ENCODE measurements at places on chromosomes 4 and X. TPM values are rescaled to one million over a fixed set of nuclear protein-coding genes. Genes with fewer than 3 reads are reported as not detected.

DNA sequence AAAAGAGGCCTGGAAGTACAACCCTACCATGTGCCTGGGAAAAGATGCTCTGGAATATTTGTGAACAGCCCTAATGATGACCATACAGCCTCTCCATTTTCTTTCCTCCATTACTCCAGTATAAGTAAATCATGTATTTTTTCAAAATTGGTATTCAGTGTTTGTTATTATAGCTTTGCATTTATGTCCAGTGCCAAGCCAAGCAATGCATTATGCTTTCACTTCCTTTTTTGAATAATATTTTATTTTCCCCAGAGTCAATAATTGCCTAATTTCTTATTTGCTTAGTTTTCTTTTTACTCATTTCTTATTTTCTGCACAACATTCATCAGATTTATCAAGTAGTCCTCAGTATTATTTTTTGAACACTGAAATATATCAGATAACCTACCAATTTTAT lies 49.3 kb upstream of the EOLA2 start:
- no peaks in the 10 kb centered on the region for H3K27me3 ChIP-seq
- H3K27ac ChIP-seq = no peak overlapping the region
- H3K36me3 ChIP-seq = no peaks in the 10 kb centered on the region
- DNase-seq = no peak
- no peaks in the 10 kb centered on the region for H3K4me1 ChIP-seq
- H3K4me3 ChIP-seq = no peak overlapping the region

GRCh38 chrX:39002466-39002865 lies 201.2 kb downstream of the MID1IP1 start:
- DNase-seq = no peak
- no peaks in the 10 kb centered on the region for H3K4me1 ChIP-seq
- no peaks in the 10 kb centered on the region for H3K27me3 ChIP-seq
- H3K36me3 ChIP-seq = no peaks in the 10 kb centered on the region
- no peak overlapping the region for H3K4me3 ChIP-seq

The MSX1 gene
- 5.8 TPM for total RNA-seq

DNA sequence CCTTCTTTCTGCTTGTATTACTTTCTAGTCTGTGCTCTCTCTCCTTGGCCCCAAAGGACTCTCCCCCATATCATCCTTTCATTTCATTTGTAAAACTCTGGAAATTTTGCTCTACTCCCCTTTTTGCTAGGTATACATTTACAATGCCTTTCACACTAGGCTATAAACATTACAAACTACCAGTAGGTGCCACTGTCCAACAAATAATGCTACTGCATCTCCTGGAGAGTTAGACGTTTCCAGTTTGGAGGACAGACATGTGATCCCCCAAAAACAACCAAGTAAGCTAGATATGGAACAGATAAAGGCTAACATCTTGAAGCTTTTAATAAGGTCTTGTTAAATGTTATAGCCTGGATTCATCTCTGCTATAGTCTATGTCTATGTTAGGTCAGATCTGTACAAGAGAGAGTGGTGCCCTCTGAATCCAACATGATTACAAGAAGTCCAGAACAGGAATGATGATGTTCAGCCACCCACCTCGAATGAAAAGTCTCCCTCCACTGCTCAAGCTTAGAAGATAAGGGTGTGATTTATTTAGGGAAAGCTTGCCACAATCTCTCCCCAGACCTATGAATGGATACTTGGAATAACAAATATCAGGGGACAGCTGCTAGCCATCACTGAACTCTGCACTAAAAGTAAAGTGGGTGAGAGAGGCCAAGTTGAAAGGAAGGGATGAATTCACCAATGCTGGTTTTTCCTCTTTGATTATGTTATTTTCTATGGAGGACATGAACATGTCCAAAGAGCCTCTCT lies 14.3 kb downstream of the CBR4 start:
- no peaks in the 10 kb centered on the region for H3K4me1 ChIP-seq
- H3K27ac ChIP-seq = no peak overlapping the region
- no peak for DNase-seq
- H3K36me3 ChIP-seq = peaks cover 2% of the 10 kb centered on the region
- H3K4me3 ChIP-seq = no peak overlapping the region

- H3K4me1 ChIP-seq = peaks cover 14% of the 10 kb centered on the region
- peak overlapping the region; percentile 47 for H3K27ac ChIP-seq
- no peak for DNase-seq
- H3K27me3 ChIP-seq = no peaks in the 10 kb centered on the region
- no peaks in the 10 kb centered on the region for H3K36me3 ChIP-seq
Measured at GRCh38 chr4:81549984-81550383, 78.3 kb upstream of the RASGEF1B start.

All from upper lobe of left lung (tissue), 6 donors.